ENCODE measurements at places on chromosomes 11 and 22. TPM values are rescaled to one million over a fixed set of nuclear protein-coding genes. Genes with fewer than 3 reads are reported as not detected.

DNA sequence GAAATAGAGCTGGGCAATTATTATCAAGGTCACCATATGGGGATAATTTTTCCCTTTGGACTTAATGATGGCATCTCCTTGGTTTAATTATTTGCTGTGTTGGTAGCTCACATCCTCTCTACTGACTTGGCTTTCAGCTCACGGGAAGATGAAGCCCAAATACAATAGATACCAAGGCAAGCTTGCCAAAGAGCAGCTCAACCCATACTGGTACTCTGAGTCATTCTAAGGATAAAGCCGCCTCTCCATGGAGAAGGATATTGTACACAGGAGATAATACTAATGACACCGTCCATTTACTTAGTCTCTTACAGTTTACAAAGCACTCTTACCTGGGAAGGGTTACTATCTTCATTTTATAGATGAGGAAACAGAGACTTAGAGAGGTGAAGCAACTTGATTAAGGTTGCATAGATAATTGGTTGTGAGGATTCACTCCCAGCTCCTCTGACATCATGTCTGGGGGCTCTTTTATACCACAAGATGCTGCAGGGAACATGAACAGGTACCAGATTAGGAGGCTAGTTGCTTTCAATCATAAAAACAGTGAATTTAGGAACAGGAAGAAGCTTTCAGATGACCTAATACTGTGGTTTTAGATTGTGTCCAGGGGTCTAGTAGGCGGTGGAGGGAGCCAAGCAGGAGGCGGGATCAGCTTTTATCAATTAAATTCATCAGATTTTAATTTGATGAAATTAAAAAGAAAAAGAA lies 48.3 kb upstream of the PICALM start:
- no peak for DNase-seq

DNA sequence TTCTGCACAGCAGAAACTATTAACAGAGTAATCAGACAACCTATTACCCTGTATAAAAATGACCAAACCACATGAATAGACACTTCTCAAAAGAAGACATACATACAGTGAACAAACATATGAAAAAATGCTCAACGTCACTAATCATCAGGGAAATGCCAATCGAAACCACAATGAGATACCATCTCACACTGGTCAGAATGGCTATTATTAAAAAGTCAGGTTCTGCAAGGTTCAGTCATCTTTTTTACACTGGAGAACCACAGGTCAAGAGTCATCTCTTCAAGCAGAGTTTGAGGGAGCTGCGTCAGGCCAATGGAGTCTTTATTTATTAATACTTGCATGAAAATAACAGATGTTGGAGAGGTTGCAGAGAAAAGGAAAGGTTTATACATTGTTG lies 40.4 kb downstream of the RCN1 start:
- DNase-seq: no peak

The TPBGL gene
- polyA plus RNA-seq: 0.45 TPM

DNA sequence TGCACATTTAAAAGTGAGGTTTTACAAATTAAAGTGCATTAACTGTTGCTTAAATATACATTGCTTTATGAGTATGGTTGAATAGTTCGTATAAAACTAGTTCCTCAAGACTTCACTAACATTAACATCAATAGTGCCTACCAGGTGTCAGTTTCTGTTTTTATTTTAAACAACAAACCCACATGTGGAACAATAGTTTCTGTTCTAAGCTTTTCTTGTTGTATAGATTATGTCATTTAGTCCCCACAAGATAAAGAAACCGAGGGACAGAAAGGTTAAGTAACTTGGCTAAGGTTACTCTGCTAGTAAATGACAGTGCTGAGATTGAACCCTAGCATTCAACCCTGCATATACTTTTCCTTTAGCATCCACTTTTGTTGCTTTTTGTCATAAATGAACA lies 41.4 kb upstream of the ST14 start:
- DNase-seq: no peak

The PNPLA3 gene
- polyA plus RNA-seq: not detected

GRCh38 chr11:120795185-120795584 lies 228.7 kb upstream of the TBCEL start:
- no peak for DNase-seq

- no peak for DNase-seq
Measured at GRCh38 chr11:125253795-125254525, 89.4 kb downstream of the PKNOX2 start.

Measured in muscle of arm (tissue), 14 donors.